CD4-positive, alpha-beta memory T cell (primary cell): ENCODE measurements at places on chromosomes 16 and 17. TPM values are rescaled to one million over a fixed set of nuclear protein-coding genes. Genes with fewer than 3 reads are reported as not detected.
A peak's percentile ranks its signal among the peaks of the same experiment; 100 is the strongest.

Gene SOX8
- 0.47 TPM for polyA plus RNA-seq

DNA sequence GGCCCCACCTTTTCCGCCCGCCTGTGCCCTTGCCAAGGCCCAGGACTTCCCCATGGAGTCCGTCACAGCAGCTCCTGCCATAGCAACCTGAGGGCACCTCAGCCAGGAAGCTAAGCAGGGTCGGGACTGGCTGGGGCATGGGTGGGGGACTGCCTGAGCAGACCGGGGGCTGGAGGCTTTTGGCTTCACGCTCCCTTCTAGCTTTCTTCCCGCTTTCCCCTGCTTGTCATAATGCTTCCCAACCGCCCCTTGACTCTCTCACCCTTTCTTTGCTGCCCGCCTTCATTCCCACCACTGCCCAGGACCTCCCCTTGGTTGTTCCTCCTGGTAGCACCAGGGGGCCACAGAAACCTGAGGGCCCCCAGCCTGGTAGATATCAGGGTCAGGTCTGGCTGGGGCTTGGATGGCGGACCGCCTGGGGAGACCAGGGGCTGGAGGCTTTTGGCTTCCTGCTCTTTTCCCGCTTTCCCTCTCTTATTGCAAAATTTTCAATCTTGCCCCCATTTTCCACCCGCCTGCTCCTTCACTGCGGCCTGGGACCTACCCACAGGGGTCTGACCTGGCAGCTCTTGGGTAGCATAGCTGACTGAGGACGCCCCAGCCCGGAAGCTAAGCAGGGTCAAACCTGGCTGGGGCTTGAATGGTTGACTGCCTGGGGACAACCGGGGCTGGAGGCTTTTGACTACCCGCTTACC lies 2287.7 kb downstream of the TP53TG3F start:
- no peak overlapping the region for H3K4me3 ChIP-seq
- DNase-seq = no peak
- H3K27ac ChIP-seq = no peak overlapping the region
- H3K36me3 ChIP-seq = no peaks in the 10 kb centered on the region

- H3K27me3 ChIP-seq = no peaks in the 10 kb centered on the region
- DNase-seq = no peak
- H3K36me3 ChIP-seq = no peaks in the 10 kb centered on the region
- peaks cover 20% of the 10 kb centered on the region for H3K4me1 ChIP-seq
- no peak overlapping the region for H3K4me3 ChIP-seq
- no peak overlapping the region for H3K27ac ChIP-seq
Observed at GRCh38 chr17:50890675-50891516, 24.7 kb upstream of the TOB1 start.

DNA sequence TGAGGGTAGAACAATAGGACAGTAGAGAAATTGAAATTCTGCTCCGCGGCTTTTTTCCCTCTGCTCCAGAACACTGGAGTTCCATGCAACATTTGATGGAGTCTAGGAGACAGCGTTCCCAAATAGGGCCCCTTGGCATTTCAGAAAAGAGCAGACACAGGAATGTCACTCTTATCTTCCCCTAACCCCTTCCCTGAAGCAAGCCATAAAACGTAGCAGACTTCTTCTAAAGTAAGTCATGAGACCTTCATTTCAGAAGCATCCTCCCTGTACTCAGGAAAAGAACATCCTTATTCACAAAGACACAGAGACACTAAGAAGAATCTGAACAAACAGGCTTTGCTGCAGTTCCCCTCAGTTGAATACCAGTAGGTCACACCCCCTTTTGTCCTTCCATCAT lies 296.1 kb upstream of the SOX9 start:
- no peak overlapping the region for H3K4me3 ChIP-seq
- no peaks in the 10 kb centered on the region for H3K4me1 ChIP-seq
- H3K27ac ChIP-seq = no peak overlapping the region
- no peaks in the 10 kb centered on the region for H3K36me3 ChIP-seq
- DNase-seq = no peak

- DNase-seq = peak; percentile 85
- peak overlapping the region; percentile 38 for H3K4me3 ChIP-seq
- no peaks in the 10 kb centered on the region for H3K27me3 ChIP-seq
- peaks cover 92% of the 10 kb centered on the region for H3K4me1 ChIP-seq
Observed at GRCh38 chr16:53457670-53458069, 23.4 kb downstream of the RBL2 start.

- peaks cover 82% of the 10 kb centered on the region for H3K4me1 ChIP-seq
- no peaks in the 10 kb centered on the region for H3K36me3 ChIP-seq
- DNase-seq = no peak
- H3K4me3 ChIP-seq = peak overlapping the region; percentile 18
- H3K27me3 ChIP-seq = no peaks in the 10 kb centered on the region
- peak overlapping the region; percentile 29 for H3K27ac ChIP-seq
Observed at GRCh38 chr17:35218915-35219314, 24.0 kb upstream of the SLFN5 start.

DNA sequence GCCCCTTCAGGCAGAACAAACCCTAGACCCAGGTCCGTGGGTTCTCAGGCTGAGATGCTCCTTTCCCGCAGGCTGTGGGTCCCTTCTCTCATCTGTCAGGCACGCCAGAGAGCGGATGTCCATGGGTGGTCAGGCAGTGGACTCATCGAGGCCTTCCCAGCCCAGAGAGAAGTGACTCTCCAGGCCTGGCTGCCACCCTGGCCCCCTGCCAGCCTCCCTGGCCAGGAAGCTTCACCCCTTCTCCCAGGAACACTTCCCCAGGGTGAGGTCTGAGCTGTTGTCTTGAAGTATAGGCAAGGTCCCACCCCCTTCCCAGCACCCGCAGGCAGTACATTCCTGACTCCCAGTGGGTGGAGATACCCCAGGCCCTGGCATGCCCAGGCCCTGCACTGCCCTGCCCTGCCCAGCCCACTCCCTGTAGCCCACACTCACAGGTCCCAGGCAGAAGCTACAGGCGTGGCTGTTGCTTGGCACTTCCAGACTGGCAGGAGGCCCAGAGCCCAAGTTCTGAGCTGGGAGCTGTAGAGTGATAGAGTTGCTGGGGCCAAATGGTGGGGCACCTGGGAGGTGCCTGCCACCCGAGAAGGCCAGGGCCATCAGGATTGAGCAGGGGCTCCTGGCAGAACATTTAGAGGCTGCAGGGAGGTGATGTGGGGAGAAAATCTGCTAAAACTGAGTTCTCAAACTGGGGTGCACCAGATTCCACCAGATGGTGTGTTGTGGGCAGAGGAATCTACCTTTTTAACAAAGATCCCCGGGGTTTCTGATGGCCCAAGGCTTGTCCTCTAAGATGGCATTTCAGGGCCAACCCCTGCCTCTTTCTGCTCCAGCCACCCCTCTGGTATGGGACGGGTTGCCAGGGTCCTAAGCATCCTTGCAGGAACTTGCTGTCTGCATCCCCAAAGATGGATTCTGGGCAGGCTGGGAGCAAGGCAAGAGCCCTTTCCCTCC lies 6.7 kb downstream of the ITGA3 start:
- no peak overlapping the region for H3K4me3 ChIP-seq
- no peak for DNase-seq
- no peaks in the 10 kb centered on the region for H3K27me3 ChIP-seq
- peaks cover 1% of the 10 kb centered on the region for H3K4me1 ChIP-seq
- H3K27ac ChIP-seq = no peak overlapping the region
